ENCODE measurements at places on chromosomes 11 and 22. TPM values are rescaled to one million over a fixed set of nuclear protein-coding genes. Genes with fewer than 3 reads are reported as not detected.

The MRPL49 gene
- total RNA-seq, result 50.4 TPM

The ADM gene
- total RNA-seq, result 0.61 TPM

The ETS1 gene
- total RNA-seq, result 488 TPM

The APOL1 gene
- 62.5 TPM for total RNA-seq

The OR56A1 gene
- not detected for total RNA-seq

The PRCP gene
- 20.3 TPM for total RNA-seq

The SLC22A9 gene
- total RNA-seq, result not detected

The GRM5 gene
- total RNA-seq, result not detected

The NPAS4 gene
- 0.27 TPM for total RNA-seq

The TMEM45B gene
- total RNA-seq, result 0.36 TPM

The CCDC116 gene
- total RNA-seq, result 0.23 TPM

The TRPM5 gene
- total RNA-seq, result not detected

The SLN gene
- total RNA-seq, result not detected

All from T-helper 2 cell treated with Interferon-gamma antibody and Interleukin-4, amounts not matched to agents 100 ng/mL and 5 ng/mL, for 36 hours (primary cell).